ENCODE measurements at places on chromosomes 11 and 22.

DNA sequence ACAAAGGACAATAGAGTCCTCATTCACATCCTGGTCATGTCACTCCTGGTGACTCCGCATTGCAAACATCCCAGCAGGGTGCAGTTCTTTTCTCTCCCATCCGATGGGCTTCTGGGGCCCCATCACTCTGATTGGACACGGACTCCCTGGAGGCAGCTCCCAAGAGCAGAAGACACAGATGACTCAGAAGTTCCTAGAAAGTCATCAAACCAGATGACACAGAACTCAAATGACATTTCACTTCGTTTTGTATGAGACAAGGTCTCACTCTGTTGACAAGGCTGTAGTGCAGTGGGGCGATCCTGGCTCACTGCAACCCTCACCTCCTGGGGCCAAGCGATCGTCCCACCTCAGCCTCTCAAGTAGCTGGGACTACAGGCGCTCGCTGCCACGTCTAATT lies 33.2 kb downstream of the ZNF195 start:
- no peak for DNase-seq

DNA sequence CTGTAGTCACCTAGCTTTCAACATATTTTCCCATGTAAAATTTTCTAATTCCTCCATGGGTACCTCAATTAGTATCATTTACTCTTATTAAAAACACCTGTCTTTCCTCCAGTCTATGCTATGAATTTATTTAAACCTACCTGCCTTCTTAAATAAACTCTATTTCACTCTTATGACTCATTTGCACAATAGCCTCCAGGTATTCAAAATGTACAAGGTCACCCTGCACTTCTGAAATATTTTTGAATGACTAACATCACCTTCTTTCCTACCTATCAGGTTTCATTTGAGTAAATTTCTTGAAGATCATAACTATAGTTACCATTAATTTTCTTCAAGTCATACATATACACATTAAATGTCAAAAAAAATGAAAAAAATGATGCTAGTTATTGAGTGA lies 939.7 kb downstream of the DLG2 start:
- no peak for DNase-seq

DNA sequence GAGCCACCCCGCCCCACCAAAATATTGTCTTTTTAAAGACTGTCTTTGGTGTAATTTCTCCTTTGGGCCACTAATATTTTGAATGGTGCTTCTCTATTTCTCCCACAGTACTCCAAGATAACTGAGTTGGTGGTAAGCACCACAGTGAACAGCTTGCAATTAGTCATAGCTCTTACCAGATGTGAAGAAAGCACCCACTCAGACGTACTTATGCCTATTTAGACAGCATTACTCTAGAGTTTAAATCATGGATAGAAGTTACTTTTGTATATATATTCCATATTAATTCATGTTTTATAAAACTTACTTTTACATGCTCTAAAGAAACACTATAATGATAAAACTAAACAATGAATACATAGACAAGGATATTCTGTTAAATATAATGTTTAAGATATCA lies 12.7 kb downstream of the ANO3 start:
- DNase-seq: no peak

DNA sequence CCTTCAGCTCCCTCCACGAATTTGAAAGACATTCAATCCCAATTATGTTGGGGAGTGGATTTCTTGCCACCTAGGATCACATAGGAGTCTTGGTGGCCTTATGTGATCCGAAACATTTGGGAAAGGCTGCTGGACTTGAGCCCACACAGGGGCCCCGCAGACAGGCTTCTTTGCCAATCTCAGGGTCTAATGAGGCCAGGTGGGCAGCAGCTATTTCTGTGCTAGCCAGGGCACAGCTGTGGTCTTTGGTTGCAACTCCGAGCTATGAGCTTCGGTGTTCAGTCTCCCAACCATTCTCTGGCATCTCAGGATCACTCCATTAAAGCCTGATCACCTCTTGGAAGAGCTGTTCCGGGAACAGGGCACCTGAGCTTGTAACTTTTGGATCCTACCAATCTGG lies 84.4 kb downstream of the TP53I11 start:
- DNase-seq: no peak

GRCh38 chr22:27124351-27124966 lies 467.1 kb downstream of the MIAT start:
- no peak for DNase-seq
